ENCODE measurements at places on chromosomes 7 and 10.

DNA sequence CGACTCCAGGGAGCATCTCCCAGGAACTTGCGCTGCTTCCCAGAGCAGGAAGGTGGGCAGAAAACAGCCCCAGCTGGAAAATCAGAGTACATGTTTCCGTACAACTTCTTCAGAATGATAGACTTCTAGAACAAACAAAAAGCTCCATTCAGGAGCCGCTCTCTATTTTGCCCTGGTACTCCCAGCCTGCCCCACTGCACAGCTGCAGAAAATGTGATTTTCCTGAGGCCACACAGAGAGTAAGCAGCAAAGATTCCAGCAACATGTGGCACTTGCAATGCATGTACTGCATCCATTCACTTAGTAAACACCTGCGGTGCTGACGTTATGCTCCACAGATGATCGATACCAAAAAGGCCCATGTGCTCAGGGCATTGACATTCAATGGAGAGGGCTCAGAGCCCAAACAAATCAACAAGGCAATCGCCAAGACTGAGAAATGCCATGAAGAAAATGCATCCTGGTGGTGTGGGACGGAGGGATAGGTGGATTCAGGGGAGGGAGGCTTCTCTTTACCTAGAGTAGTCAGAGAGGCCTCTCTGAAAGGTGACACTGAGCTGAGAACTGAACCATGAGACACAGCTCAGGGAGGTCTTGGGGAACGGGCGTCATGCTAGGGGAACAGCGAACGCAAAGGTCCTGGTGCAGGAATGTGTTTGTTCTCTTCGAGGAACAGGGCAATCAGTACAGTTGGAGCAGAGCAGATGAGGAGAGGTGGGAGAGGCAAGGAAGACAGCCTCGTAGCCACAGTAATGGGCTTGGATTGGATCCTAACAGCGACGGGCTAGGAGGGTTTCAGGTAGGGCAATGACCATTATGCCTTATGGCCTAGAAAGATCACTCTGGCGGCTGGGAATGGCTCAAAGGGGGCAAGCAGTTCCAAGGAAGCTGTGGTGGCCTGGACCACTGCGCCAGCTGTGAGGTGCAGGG is 35.3 kb upstream of the DUSP5 start:
- no peak for DNase-seq
- H3K4me1 ChIP-seq, result peaks cover 58% of the 10 kb centered on the region
- no peaks in the 10 kb centered on the region for H3K36me3 ChIP-seq
- H3K27ac ChIP-seq, result no peak overlapping the region
- no peaks in the 10 kb centered on the region for H3K27me3 ChIP-seq
- H3K4me3 ChIP-seq, result no peak overlapping the region

GRCh38 chr10:27312854-27313253 is 72.3 kb upstream of the ACBD5 start:
- no peak overlapping the region for H3K4me3 ChIP-seq
- H3K27ac ChIP-seq, result no peak overlapping the region
- peaks cover 9% of the 10 kb centered on the region for H3K4me1 ChIP-seq
- peaks cover 11% of the 10 kb centered on the region for H3K27me3 ChIP-seq
- no peak for DNase-seq

DNA sequence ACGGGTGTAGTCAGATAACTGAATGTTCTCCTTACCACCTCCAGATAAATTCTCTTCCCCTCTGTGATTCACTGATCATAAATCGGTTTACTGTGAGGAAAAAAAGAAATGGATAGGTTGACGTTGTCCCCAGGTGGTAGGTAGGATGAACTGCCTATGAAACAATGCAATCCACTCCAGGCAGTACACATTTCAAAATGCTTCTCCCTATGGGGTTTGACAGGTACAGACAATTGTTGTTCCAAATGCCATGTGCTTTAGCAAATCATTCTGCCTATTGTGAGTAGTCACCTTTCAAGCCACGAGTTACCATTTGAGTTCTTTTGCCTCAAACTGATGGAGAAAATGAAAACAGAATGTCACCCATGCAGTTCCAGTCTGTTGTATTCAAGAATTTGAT is 21.8 kb downstream of the VIM start:
- H3K27me3 ChIP-seq, result no peaks in the 10 kb centered on the region
- no peak overlapping the region for H3K27ac ChIP-seq
- H3K36me3 ChIP-seq, result no peaks in the 10 kb centered on the region

DNA sequence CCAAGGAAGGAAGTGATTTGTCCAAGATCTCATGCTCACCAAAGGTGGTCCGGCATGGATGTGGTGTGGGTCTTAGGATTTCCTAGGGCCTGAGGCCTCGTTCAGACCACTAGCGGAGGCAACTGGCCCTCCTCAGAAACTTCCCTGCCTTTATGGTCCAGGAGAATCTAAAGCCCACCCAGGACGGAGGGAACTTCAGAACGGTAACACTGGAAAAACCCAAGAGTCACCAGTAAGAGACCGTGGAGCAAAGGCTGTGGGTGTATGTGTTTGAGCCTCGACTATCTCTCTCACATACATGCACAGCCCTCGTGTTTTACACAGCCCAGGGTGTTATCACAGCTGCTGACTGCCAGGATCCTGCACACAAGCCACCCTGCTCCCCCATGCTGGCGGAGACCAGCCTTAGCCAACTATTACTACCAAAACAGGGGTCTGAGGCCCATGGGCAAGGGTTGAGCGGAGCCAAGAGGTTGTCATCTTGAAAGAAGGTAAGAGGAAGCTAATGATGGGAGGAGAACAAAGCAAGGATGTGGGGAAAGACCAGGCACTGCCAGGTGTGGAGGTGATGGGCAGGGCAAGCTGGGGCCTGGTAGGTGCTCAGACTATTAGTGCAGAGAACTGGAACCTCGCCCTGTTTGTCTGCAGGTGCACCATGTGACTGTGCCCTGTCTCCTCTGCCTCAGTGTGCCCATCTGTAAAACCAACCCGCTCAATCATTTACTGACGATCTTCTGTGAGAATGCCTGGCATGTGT is 170.2 kb upstream of the ZMIZ1 start:
- H3K4me1 ChIP-seq, result no peaks in the 10 kb centered on the region
- no peaks in the 10 kb centered on the region for H3K27me3 ChIP-seq
- no peak overlapping the region for H3K27ac ChIP-seq
- no peaks in the 10 kb centered on the region for H3K36me3 ChIP-seq
- H3K4me3 ChIP-seq, result no peak overlapping the region

GRCh38 chr7:141242568-141242967 is 168.7 kb downstream of the TMEM178B start:
- no peak overlapping the region for H3K27ac ChIP-seq
- H3K27me3 ChIP-seq, result peaks cover 2% of the 10 kb centered on the region
- no peak for DNase-seq
- no peak overlapping the region for H3K4me3 ChIP-seq
- no peaks in the 10 kb centered on the region for H3K36me3 ChIP-seq
- H3K4me1 ChIP-seq, result no peaks in the 10 kb centered on the region

DNA sequence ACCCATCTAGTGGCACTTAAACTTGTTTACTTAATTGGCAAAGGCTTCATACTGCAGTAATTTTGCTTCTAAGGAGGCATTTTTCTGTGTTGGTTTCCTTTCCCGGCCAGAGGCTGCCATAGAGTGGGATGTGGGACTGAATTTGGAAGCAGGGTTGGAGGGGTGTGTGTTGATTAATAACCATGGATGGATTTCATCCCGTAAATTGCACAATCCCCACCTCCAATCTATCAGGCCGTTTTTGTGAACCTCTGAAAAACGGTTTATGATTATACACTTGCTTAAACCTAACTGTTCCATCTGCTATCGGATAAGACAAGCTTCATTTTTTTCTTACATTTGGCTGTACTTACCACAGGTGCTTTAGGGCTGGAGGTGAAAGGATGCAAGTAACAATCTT is 1.3 kb downstream of the TMEM60 start:
- H3K4me3 ChIP-seq, result peak overlapping the region; percentile 97
- peaks cover 59% of the 10 kb centered on the region for H3K4me1 ChIP-seq
- H3K27ac ChIP-seq, result peak overlapping the region; percentile 95
- H3K36me3 ChIP-seq, result peaks cover 21% of the 10 kb centered on the region
